Fibroblast of skin of right quadriceps (primary cell): ENCODE measurements at places on chromosomes 13 and 19.

- no peak for DNase-seq
Observed at GRCh38 chr13:23808803-23809202, 80.4 kb downstream of the MIPEP start.

DNA sequence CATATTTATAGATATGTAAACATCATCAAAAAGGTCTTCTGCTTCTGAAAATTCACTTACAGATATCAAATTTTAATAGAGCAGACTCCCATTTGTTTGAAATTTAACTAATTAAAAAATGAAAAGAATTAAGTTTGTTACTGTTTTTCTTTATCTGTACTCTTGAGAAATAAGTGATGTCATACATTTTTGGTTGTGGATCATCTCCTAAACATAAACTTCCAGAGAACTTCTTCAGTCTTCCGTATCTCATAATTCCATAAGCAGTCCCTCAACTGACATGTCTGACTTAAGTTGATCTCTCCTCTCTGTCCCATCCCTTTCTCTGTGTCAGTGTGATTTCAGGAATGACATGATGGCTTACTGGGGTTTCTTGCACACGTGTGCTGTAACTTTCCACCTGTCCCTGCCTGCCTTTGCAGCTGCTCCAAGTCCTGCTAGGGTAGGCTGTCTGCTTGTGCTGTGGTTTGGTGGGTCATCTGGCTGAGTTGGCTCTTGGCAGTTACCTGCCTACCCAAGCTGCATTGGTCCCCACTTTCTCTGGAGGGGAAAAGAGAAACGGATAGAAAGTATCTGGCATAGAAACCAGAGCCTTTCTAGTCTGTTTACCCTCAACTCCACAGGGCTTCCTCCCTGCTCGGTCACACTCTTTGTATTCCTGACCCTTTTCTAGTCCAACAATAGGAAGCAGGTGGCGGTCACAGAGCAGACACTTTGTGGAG lies 127.1 kb downstream of the GGACT start:
- DNase-seq, result no peak

DNA sequence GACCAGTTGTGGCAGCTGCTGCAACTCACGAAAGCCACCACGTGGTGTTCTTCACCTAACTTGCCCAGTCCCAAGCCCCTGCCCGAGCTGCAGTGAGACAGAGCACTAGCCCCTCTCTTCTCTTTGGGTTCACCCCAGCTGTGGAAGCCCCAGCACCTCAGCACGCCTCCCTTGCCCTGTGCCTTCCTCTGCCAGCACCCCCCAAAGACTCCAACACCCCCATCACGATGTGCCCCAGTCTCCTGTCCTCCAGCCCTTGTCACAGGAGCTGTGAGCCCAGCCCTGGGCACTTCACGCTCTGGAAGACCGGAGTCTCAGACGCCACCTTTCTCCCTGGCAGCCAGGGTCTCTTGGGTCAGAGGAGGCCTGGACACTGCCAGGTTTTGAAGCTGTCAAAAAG lies 2.2 kb upstream of the ZNF135 start:
- no peak for DNase-seq

DNA sequence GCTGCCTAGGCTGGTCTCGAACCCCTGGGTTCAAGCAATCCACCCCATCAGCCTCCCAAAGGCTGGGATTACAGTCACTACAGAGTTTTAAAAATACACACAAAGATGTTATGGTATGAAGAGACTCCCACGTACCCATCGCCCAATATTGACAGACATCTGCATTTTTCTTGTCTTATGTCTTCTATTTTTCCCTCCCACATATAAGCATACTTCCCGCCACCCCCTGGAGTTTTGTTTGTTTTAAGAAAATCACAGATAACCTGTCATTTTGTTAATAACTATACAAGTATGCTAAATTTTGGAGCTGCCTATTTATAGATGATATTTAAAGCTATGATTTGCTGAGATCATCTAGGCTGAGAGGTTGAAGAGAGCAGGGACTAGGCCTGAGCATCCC lies 6.2 kb upstream of the SMG9 start:
- DNase-seq, result no peak

DNA sequence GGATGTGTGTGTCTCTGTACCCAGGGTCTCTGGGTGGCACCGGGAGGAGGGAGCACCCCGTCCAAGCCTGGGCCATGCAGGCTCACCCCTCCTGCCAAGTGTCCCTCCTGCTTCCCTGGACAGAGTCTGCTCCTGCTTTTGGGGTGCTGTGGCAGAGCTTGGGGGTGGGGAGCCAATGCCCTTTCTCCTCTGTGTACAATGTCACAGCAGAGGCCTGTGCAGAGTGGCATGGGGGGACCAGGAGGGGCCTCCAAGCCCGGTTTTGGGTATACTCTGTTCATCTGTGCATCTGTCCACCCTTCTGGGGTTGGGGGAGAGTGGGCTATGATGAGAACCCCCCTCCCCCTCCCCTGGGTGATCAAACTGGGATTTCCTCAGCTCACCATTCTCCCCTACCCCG lies 33.5 kb downstream of the PDE4A start:
- DNase-seq, result no peak

DNA sequence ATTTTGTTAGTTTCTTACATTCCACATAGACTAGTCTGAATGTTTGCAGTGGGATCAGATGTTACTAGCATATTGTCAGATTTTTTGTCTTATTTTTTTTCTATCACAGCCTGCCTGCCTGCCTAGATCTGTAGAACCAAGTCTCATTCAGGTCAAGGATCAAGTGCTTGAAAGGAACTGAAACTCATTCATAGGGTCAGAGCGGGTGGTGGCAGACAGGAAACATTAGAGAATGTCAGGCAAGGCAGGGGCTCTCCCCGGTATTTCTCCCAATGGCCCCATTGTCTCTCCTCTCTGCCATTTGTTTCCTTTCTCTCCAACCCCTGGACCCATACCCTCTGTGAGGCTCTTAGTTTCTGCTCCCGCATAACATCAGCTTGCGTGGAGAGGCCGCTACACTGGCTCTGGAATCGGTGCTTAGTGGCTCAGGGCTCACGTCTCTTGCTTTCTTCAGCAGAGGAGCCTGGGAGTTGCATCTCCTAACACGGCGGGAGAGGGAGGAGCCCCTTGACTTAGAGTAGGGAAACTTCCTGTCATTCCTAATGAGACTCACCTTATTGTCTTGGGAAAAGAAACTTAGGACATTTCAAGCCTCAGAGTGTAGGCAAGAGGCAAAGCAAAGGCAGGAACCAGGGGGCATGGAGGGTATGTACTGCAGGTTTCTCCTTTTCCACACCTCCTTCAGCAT lies 35.6 kb upstream of the SPATA13 start:
- no peak for DNase-seq

DNA sequence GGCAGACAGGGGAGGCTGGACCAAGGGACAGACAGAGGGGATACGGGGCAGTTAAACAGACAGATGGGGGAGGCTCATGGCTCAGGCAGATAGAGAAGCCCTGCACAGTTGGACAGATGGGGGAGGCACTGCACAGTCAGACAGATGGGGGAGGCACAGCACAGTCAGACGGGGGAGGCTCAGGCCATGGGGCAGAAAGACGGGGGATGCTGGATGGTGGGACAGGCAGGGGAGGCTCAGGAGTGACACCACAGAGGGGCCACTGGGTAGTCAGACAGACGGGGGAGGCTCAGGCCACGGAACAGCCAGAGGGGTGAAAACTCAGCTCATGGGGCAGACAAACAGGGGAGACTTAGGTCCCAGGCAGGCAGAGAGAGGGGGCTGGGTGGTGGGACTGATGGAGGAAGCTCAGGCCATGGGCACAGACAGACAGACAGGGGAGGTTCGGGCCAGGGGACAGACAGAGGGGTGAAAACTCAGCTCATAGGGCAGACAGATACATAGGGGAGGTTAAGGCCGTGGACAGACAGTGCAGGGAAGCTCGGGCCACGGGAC lies 886 bp downstream of the MFSD12 start:
- DNase-seq, result no peak

DNA sequence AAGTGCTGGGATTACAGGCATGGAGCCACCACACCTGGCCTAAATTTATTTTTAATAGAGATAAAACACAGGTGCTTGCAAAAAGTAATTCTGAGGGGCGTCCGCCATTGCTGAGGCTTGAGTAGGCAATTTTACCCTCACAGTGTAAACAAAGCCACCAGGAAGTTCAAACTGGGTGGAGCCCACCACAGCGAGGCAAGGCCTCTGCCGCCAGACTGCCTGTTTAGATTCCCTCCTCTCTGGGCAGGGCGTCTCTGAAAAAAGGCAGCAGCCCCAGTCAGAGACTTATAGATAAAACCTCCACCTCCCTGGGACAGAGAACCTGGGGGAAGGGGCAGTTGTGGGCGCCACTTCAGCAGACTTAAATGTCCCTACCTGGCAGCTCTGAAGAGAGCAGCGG lies 50.7 kb downstream of the B3GLCT start:
- DNase-seq, result no peak

GRCh38 chr19:33171222-33171795 lies 22.8 kb upstream of the LRP3 start:
- no peak for DNase-seq

DNA sequence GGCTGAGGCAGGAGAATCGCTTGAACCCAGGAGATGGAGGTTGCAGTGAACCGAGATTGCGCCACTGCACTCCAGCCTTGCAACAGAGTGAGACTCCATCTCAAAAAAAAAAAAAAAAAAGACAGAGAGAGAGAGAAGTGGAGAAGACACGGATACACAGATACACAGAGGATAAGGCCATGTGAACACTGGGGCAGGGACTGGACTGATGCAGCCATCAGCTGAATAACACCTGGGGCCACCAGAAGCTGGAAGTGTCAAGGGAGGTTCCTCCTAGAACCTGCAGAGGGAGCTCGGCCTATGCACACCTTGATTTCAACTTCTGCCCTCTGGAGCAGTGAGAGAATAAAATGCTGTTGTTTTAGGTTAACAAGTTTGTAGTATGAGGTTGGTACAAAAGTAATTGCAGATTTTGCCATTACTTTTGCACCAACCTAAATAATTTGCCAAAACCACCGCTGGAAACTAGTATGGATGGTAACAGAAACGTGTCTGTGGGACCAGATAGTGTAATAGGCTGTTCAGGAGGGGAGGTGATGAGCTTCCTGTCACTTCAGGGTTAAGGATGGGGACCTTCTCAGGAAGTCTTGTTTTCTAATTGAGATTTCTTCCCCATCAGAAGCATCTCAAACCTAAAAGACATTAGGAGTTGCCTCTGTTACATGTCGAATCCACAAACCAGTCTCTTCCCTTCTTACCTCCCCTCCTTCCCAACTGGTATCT lies 36.4 kb upstream of the IGSF23 start:
- peak; percentile 34 for DNase-seq

DNA sequence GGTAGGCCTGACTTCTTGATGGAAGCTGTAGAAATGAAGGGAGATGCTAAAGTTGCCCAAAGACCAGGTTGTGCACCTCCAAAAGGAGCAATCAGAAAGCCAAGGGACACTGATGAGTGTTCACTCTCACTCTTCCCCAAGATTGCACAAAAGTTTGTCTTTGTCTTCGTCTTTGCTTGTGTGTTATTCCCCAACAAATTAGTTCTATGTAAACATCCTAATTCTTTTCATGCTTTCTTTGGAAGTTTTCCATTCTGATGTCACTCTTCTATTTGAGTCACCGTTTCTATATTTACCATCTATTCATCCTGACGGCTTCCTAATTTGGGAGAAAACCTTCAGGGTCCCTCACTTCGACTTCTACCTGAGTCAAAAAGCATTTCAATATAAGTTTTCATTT lies 3.7 kb upstream of the TMEM272 start:
- DNase-seq, result peak; percentile 67

GRCh38 chr13:104253063-104253680 lies 1187.0 kb upstream of the SLC10A2 start:
- no peak for DNase-seq

DNA sequence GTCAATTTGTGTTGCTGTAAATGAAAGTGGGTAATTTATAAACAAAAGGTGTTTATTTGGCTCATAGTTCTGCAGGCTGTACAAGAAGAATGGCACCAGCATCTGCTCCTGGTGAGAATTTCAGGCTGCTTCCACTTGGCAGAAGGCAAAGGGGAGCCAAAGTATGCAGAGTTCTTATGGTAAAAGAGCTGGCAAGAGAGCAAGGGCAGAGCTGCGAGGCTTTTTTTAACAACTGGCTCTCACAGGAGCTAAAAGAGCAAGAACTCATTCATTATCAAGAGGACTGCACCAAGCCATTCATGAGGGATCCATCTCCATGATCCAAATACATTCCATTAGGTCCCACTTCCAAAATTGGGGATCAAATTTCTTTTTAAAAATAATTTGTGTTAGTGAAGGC lies 1712.7 kb downstream of the SLITRK5 start:
- no peak for DNase-seq

GRCh38 chr13:47661076-47661475 lies 340.0 kb downstream of the SUCLA2 start:
- DNase-seq, result peak; percentile 91

DNA sequence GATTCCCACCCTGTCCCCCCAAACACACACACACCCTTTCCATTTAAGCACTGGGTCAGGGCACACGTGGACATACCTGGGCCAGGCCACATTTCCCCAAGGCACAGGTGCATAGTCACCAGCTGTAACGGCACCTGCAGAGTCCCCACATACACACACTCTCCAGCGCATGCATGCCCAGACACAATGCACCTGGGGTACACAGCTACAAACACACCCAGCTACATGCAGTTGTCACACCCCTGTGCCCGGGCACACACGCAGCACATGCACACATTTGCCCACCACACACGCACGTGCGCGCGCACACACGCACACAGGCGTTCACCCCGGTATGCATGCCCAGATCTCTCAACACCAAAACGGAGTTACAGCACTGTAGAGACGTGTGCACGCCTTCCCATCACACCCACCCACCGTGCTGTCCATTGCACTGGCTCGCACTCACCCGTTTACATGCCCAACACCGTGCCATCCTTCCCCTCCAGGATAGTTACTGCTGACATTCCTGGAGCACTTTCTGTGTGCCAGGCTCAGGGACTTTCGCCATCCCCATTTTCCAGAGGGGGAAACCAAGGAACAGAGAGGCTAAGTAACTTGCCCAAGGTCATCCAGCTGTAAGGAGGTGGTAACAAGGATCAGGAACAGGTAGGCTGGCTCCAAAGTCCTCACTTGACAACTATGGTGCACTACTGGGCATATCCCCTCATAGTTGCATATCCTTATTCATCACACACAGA lies 749 bp upstream of the SHANK1 start:
- DNase-seq, result no peak

DNA sequence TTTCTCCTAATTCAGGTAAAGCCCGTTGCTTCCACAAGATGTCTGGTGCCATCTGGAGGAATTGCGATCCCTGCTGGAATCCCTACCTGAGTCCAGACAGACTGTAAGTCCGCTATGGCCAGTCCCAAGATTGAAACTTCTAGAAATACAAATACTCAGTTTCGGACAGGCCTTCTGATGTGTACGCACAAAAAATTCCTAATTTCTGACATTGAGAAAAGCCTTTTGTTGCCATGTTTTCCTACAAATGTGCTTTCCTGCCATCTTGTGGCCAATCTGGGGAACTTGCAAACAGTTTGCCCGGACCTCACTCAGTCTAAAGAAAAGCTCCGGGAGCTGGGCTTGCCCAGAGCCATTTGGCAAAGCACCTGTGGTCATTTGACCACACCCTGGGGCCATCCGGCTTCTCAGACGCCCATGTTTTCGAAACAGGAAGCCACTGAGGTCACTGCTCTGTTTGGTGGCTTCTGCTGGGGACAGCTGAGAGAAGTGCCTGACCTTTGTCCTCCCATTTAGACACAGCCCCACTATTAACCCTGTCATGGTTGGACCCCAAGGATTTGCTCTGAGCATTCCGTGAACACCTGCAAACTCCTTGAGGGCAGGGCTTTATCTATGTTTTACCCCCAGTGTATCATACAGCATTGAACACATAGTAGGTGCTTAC lies 79.4 kb downstream of the SLC15A1 start:
- peak; percentile 65 for DNase-seq
